IPS-NIHi11 (cell line): ENCODE measurements at places on chromosomes 6 and 20.

- no peak for DNase-seq
Measured at GRCh38 chr6:161270116-161270515, 3.7 kb downstream of the AGPAT4 start.

DNA sequence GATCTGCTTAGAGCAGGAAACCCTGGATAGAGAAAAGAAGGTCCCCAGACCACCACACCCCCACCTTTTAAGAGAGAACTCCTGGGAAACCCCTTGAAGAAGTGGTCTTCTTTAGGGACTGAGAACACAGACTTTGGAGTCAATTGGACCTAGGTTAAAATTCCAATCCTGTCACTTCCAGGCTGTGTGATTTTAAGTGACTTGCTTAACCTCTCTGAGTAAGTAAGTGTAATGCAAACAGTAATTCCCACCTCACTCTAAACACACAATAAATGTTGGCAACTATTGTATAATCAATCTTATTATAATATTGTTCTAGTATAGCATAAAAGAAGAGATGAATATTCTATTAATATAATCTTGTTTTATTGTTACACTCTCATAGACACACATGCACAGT is 3.3 kb downstream of the TFEB start:
- DNase-seq = no peak

- no peak for DNase-seq
Measured at GRCh38 chr6:137247724-137248123, 28.5 kb upstream of the IFNGR1 start.

GRCh38 chr6:3226481-3227362 is 731 bp downstream of the TUBB2B start:
- DNase-seq = peak; percentile 69

DNA sequence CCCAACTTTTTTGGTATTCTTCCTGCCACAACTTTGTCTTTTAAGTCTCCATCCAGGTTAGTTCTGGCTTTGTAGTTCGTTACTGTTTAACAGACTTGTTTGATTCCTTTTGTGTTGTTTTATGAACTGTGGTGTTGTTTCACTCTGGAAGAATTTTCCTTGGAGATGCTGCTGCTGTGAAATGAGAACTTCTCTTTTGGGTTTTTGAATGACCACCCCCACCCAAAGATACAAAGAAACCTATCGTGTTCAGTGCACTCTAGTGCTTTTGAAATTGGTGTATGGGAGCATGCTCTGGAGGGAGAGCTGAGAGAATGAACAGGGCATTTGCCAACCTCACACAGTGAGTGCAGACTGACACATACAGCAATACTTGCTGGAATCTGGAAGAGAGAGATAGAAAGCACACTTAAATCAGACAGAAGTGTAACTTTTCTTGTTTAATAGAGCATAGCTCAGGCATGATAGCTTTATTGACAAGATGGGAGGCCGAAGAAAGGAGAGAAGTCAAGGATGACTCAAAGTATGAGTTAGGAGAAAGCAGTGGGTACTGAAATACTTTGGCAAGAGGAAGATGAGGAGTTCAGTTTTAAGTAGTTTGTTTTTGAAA is 293.1 kb downstream of the SOX4 start:
- DNase-seq = no peak

- DNase-seq = no peak
Measured at GRCh38 chr6:27260369-27260768, 12.9 kb downstream of the PRSS16 start.

DNA sequence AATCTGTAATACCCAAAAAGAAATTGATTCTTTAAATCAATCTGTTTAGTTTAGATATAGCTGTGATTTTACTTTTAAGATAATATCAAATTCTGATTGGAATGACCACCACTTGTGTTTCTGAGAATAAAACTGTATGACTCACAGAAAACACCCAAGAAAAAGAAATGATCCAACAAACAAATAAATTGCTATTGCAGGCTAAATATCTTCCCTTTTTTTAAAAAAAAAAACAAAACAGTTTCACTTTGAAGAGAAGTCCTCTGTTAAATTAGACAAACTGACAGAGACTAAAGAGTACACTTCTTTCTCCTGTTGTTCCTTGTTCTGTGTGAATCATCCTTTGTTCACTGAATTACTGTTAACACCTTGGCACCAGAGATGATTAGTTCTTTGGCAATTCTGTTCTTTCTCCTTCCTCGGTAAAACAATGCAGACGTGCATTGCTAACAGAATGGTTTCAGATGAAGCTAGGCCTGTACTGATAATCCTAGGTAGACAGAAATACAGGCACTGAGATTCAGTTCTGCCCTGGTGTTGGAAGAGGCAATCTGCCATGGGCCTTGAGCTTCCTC is 895.2 kb upstream of the CITED2 start:
- no peak for DNase-seq

GRCh38 chr6:136191606-136192312 is 58.4 kb downstream of the MTFR2 start:
- no peak for DNase-seq
